MG63 (cell line): ENCODE measurements at places on chromosomes 7 and 10. TPM values are rescaled to one million over a fixed set of nuclear protein-coding genes. Genes with fewer than 3 reads are reported as not detected.

DGKI gene
- 0.12 and 0.43 TPM in 2 replicates for total RNA-seq

PRPF18 gene
- 18.3 and 23.8 TPM in 2 replicates for total RNA-seq

TPST1 gene
- 26.0 and 30.1 TPM in 2 replicates for total RNA-seq

OPTN gene
- 12.6 and 14.0 TPM in 2 replicates for total RNA-seq

PRPS1L1 gene
- total RNA-seq = not detected in 2 replicates

SMURF1 gene
- 14.2 and 15.5 TPM in 2 replicates for total RNA-seq

DNA sequence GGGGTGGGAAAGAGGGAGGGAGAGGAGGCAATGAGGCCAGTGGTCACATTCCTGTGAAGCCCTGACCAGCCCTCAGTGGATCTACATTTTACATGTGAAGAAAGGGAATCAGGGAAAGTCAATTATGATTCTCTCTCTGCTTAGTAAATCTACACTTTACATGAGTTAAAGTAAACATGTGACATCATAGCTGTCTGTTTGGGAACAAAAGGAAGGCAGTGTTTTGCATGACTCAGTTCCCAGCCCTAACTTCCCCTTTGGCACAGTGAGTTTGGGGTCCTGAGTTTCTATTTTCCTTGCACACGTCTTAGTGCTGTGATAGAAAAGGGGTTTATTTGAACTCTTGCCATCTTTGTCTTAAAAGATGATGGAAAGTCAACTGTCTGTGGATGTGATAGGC, 615.1 kb downstream of the SDK1 start:
- no peak for DNase-seq

- no peak for DNase-seq
These were observed 14.7 kb downstream of the HSPB1 start for GRCh38 chr7:76316984-76317781.

DNA sequence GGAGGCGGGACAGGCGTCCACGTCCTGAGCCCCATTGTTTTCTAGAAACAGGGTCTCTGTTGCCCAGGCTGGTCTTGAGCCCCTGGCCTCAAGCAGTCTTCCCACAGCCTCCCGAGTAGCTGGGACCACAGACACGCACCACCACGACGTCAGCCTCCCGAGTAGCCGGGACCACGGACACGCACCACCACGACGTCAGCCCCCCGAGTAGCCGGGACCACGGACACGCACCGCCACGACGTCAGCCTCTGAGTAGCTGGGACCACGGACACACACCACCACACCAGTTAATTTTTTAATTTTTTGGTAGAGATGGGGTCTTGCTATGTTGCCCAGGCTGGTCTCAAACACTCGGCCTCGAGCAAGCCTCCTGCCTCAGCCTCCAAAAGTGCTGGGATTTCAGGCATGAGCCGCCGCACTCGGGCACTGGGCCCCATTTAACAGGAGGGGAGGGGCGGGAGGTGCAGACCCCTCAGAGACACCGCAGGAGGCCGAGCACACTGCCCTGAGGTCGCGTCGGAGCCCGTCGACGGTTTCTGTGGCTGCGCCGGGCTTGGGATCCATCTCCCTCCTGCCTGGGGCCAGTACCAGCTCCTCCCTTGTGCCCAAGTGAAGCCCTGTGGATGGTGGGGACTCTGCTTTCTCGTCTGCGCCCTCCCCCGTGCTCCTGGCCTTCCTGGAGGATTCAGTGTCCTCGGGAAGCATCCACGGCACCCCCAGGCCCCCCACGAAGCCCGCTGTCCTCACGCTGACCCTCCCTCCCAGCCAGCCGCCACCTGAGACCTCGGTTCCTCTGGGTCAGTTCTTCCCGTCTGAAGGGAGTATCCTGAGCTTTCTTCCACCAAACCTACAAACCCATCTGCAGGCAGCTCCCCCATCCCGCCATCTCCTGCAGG, 13.0 kb downstream of the FAM20C start:
- no peak for DNase-seq

DNA sequence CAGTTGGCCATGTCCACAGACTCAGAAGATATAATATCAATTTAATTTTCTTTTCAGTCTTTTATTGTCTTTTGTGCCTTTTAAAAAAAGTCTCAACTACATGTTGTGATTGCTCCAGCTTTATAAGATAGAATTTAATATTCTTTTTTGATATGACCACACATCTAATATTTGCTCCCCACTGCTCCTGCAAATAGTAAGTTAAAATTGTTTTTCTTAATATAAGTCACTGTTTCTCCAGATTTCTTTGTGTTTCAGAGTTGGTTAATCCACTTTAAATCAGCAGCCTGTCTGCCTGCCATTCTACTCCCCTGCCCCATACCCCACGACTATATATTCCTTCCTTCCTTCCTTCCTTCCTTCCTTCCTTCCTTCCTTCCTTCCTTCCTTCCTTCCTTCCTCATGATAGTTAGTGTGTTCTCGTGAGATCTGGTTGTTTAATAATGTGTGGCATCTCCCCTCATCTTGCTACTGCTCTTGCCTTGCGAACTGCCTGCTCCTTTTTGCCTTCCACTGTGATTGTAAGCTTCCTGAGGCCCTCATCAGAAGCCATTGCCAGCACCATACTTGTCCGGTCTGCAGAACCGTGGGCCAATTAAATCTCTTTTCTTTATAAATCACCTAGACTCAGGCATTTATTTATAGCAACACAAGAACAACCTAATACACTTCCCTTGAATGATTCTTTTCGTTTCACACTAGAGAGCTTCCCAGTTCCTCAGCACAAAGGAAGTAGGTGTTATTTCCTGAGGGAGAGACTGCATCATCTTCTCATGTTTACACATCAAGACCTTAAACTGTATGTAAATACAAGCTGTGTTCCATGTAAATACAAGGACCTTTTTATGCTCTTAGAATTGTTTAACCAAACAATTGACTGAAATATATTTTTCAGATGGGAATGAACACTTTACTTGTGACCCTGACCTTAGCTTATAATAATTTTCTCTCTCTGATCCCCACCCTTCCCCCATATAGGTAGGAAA, 24.5 kb downstream of the TAS2R16 start:
- no peak for DNase-seq

DNA sequence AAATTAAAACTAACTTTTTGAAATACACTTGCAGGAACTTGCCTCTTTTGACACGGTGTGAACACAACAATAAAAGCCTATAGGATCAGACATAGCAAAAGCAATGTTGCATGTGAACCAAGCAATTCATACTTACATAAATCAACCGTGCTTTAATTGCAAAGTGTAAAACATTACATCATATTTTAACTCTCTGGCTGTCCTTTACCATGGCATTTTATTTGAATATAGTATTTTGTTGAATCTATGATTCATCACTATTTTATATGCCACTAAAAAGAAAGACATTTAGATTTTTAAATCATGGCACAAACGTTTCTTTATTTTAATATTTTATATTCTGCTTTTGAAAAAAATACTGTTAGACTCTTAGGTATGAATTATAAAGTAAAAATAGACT, 757.0 kb upstream of the KCND2 start:
- DNase-seq = no peak

GRCh38 chr7:137413901-137414300, 70.4 kb upstream of the PTN start:
- DNase-seq = no peak

DNA sequence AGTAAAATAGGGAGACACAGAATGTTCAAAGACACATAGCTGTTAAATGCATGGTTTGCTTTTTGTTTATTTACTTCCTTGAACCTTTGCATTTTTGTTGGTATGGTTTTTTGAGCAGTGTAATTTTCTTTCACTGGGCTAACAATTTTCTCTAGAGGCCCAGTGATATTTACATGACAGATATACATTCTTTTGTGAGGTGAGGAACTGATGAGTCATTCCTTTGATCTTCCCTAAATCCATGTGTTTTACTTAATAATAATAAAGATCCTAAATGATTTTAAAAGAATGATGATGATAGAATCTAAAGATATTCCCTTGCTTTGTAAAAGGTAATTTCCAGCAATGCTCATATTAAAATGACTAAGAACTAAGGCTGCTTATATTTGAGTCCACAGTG, 188.5 kb upstream of the ANK3 start:
- DNase-seq = no peak

DNA sequence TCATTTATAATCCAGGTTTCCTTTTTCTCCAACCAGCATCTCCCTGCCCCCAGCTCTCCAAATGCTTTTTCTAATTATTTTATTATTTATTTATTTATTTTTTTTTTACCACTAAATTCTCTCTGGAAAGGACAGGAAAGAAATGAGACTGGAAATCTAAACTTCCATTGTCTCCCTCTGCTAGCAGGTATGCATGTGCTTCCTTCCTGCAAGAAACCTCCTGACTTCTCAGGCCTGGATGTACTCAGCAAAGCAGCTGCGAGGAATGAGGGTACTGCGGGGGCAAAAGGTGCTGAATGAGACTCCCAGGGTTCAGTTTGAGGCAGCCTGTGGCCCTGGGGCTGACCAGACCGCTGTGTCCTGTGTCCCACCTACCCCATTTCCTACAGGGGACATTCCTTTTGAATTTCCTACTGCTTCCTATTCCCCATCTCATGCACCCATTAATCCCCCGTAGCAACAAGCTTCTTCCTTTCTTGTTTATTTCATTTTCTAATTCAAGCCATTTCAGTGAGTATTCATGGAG, 324.6 kb upstream of the IGFBP3 start:
- DNase-seq = no peak

DNA sequence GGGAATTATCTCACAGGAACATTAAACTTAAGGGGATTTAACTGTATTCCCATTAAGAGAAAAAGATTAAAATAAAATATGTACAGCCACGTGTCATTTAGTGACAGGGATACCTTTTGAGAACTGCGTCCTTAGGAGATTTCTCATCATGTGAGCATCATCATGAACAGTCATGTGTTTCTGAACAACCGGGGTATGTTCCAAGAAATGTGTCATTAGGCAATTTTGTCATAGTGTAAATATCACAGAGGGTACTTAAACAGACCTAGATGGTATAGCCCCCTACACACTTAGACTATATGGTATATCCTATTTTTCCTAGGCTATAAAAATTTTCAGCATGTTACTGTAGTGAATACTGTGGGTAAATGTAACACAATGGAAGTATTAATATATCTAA, 840.3 kb downstream of the CNTNAP2 start:
- no peak for DNase-seq

DNA sequence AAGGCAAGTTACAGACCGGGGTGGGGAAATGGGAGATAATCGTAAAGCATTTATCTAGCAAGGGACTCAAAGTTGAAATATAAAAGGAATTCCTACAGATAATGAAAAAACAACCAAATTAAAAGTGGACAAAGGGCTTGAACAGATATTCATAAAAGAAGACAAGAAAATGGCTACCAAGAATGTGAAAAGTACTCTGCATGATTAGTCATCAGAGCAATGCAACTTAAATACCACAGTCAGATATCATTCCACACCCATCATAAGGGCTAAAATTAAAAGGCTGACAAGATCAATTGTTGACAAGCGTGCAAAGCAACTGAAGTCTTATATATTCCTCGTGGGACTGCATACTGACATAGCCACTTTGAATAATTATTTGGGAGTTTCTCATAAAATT, 124.6 kb upstream of the RSU1 start:
- no peak for DNase-seq

- no peak for DNase-seq
These were observed 46.6 kb downstream of the AGMO start for GRCh38 chr7:15515252-15515651.

GRCh38 chr10:58453105-58453504, 59.6 kb upstream of the BICC1 start:
- DNase-seq = no peak

DNA sequence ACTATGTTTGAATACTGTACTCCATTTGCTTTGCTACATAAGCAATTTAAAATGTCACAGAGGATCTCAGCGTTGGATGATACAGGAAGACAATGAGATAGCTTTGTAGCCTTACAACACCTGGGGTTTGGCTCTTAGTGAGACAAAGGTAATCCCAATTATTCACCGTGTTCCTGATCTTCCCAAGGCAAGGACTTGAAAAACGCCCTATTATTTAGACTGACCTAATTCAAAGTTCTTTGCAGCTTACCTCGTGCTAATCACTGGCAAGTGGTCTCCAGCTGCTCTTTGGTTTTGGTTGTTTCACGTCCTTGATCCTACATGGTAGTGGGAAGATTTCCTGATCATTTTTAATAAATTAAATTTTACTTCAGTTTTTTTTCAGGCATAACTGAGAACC, 23.0 kb upstream of the C7orf33 start:
- DNase-seq = no peak

DNA sequence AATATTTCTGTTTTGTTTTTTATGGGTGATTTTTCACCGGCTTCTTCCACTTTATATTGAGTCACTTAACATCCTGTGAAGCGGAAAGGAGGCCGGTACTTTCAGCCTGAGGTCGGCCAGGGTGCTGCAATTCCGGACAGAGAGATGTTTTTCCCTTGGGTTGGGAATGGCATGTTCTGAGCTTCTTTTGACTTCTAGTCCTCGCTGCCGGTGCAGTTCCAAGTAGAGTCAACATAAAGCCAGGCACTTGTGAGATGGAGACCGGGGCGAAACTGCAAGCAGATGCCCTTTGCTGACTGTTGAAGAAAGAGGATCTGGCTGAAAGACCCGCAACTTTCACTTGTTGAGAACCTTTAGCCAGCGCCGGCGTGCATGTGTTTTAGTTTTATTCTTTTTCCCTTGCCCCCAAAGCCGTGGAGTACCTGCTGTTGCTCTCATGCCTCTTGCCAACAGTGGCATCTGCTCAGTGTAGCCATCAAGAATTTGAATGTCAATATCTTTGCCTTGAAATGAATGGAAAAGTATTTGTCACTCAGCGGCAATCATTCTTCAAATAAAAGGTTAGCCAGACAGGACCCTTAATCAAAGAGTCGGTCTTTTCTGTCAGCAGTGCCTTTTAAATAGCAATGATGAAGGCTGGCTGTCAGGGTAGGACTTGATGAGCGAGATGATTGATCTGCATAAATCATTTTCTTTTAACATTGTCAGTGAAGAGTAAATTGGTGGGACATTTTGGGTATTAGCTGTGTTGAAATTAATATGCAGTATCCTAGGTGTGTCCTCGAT, 351.2 kb downstream of the LRMDA start:
- no peak for DNase-seq

- DNase-seq = peak; percentile 45
These were observed 18.0 kb downstream of the NUDT5 start for GRCh38 chr10:12177642-12178041.

- no peak for DNase-seq
These were observed 538.2 kb upstream of the CELF2 start for GRCh38 chr10:10479465-10479864.

- no peak for DNase-seq
These were observed 239.1 kb downstream of the ZMYND11 start for GRCh38 chr10:374354-374753.

- no peak for DNase-seq
These were observed 29.1 kb downstream of the EPC1 start for GRCh38 chr10:32317795-32318357.

DNA sequence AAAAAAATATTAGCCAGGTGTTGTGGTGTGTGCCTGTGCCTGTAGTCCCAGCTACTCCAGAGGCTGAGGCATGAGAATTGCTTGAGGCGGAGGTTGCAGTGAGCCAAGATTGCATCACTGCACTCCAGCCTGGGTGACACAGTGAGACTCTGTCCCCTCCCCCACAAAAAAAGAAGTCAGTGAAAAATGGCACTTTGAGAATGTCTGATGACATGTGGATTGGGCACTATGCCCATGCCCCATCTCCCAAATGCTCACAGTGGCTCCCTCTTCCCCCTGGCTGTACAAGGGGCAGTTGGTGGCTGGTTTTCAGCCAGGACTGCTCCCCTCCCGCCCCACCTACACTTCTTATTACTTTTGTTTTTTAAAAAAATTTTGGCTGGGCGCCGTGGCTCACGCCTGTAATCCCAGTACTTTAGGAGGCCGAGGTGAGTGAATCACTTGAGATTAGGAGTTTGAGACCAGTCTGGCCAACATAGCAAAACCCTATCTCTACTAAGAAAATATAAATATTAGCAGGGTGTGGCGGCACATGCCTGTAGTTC, 26.1 kb downstream of the IL15RA start:
- peak; percentile 70 for DNase-seq

- DNase-seq = no peak
These were observed 1007.6 kb downstream of the ANKRD7 start for GRCh38 chr7:119232091-119232490.
